ENCODE measurements at places on chromosomes 7 and 10.
A peak's percentile ranks its signal among the peaks of the same experiment; 100 is the strongest.

DNA sequence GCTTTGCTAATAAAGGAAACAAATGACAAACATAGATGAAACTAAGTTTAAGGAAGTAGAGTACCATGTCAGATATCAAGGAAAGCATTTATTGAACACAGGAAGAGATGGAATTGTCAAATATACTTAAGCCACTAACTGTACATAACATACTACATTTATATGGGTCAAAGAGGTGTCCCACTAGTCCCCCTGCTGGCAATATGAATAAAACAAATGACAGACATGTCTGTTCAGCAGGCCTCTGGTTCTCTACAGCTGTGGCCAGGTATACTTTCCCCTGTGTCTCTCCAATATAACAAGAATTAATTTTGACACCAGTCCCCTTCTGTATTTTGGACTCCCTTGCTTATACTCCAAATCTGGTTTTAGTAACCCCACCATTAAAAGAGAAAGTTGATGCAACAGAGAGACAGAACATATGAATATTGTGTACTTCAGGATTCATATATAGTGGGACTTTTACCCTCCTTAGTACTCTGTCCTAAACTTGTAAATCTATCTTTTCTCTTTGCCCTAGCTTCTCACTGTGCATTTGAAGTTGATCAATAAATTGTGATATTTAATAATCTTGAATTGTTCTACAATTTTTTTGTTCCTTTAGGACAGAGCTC lies 42.9 kb downstream of the CD36 start:
- no peak for DNase-seq

- DNase-seq: peak; percentile 30
These were observed 189.9 kb upstream of the ADO start for GRCh38 chr10:62614389-62615157.

- DNase-seq: no peak
These were observed 150.7 kb upstream of the KLF14 start for GRCh38 chr7:130884437-130885417.

GRCh38 chr7:84612981-84613681 lies 418.5 kb upstream of the SEMA3A start:
- DNase-seq: no peak

- DNase-seq: no peak
These were observed 173.6 kb downstream of the ARHGAP12 start for GRCh38 chr10:31754803-31755624.

DNA sequence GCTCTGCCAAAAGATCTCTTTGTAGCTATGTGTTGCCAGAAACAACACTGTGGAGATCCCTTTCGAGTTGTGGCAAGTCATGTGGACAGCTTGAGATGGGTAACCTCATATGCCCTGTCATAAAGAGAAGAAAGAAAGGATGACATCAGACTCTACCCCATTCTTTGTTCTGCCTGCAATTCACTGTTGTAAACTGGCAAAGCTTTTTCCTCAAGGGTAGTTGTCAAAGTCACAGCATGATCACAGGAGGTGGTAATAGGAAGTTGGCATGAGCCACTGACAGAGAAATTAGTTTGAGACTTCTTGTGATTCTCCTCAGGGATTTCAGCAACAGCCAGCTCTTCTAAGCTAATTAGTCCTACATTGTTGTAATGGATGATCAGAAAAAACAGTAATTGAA lies 19.4 kb upstream of the MINDY3 start:
- DNase-seq: no peak

- no peak for DNase-seq
These were observed 173.4 kb downstream of the CACNB2 start for GRCh38 chr10:18313626-18314025.

- DNase-seq: peak; percentile 61
These were observed 1.4 kb downstream of the TRA2A start for GRCh38 chr7:23530405-23530804.

GRCh38 chr7:473211-473734 lies 46.4 kb downstream of the PDGFA start:
- DNase-seq: no peak

- DNase-seq: no peak
These were observed 332.1 kb upstream of the MAGI2 start for GRCh38 chr7:79785556-79785955.

GRCh38 chr7:121279822-121280221 lies 49.0 kb upstream of the WNT16 start:
- no peak for DNase-seq

GRCh38 chr7:103686763-103687162 lies 240.8 kb upstream of the SLC26A5 start:
- DNase-seq: no peak

DNA sequence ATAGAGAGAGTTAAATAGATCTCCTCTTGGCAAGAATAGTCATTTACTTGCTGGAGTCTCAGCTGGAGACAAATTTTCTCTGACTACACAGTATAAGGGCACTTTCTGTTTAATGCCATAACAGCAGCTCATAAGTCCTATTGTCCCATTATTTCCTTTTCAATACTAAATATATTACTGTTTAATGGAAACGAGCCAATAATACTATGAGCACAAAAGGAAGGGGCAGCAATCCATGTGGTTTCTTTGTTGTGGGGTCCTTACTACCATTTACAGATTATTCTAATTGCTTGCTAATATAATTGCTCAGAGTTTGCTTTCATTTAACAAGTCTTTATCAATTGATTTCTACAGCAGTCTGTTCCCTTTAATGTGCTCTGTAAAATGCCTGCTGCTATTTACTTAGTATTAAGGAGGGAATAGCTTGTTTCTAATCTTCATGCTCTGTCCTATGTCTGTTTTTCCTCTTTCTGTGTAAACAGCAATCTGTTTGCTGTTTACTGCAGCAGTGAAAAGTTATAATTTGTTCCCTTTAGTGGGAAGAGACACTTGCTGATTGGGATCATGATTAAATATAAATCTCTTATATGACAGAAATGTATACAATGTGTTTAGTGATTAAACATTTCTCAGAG lies 296.2 kb upstream of the SMIM30 start:
- no peak for DNase-seq

- DNase-seq: no peak
These were observed 199.9 kb upstream of the PLXNA4 start for GRCh38 chr7:132776048-132776620.

DNA sequence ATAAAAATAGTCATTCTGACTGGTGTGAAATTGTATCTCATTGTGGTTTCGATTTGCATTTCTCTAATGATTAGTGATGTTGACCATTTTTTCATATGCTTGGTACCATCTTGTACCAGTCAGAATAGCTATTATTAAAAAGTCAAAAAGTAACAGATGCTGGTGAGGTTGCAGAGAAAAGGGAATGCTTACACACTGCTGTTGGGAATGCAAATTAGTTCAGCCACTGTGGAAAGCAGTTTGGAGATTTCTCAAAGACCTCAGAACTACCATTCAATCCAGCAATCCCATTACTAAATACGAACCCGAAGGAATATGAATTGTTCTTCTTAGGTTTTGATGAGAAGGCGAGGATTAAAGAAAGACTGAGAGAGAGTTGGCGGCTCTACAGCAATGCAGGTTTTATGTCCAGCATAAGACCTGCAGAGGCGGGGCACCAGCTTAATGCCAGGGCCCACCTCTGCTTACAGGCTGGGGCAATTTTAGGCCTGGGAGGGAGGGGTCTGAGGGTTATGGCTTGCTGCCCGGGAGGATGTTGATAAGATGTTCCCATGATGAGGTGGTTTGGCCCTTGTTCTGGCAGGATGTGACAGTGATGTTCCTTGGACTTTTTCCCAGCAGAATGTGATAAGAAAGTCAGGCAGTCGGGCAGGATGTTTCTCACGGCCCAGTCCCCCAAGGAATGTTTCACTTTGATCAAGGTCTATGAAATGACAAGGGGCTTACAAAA lies 74.4 kb downstream of the MEST start:
- DNase-seq: no peak

- no peak for DNase-seq
These were observed 97.1 kb downstream of the CREB5 start for GRCh38 chr7:28509251-28510025.

GRCh38 chr10:130767116-130767730 lies 544.3 kb downstream of the TCERG1L start:
- no peak for DNase-seq

- no peak for DNase-seq
These were observed 4.8 kb downstream of the DNMBP start for GRCh38 chr10:100004805-100005510.

GRCh38 chr7:90645784-90646183 lies 49.7 kb downstream of the CDK14 start:
- DNase-seq: no peak

DNA sequence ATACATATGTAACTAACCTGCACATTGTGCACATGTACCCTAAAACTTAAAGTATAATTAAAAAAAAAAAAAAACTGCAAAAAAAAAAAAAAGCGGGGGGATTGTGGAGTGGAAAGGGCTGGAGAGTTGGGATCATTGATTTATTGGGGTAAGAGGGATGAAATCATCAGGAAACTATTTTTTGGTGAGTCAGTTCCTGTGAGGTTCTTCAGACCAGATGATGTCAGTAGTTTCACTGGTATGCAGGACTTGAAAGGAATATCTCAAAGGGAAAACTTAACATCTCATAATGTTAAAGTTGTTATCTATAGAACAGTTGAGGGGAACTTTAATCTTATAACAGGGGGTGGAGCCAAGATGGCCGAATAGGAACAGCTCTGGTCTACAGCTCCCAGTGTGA lies 32.6 kb upstream of the TECTB start:
- DNase-seq: no peak

GRCh38 chr7:31705377-31705776 lies 18.4 kb downstream of the PPP1R17 start:
- no peak for DNase-seq

- DNase-seq: no peak
These were observed 39.9 kb downstream of the TAX1BP1 start for GRCh38 chr7:27779873-27780272.

DNA sequence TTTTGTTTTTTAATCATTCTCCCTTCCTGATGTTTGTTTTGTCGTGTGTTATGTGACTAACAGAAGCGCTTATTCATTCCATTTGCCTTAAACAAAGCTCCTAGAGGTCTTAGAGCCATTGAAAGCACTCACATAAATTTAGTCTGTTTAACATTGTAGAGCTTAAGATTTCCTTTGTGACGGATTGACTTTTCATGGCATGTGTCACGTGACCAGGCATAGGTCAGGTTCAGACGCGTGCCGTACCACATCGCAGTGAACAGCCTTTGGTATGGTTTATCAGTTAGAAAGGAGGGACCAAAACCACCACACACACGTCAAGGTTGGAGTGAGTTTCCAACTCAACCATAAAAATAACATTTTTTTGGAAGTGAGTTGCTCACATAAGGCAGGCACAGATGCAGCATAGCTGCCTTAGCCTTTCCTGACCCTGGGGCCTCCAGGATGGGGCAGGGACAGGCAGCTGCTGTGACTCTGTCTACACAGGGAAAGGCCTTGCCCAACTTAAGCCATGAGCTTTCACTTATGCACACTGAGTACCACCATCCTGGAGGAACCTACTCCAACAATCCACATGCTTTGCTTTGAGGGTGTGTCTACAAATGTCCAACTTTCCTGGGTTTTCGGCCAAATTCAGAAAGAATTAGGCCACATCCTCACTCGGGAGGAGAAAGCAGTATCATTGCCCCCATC lies 55.5 kb downstream of the WDFY4 start:
- DNase-seq: no peak

DNA sequence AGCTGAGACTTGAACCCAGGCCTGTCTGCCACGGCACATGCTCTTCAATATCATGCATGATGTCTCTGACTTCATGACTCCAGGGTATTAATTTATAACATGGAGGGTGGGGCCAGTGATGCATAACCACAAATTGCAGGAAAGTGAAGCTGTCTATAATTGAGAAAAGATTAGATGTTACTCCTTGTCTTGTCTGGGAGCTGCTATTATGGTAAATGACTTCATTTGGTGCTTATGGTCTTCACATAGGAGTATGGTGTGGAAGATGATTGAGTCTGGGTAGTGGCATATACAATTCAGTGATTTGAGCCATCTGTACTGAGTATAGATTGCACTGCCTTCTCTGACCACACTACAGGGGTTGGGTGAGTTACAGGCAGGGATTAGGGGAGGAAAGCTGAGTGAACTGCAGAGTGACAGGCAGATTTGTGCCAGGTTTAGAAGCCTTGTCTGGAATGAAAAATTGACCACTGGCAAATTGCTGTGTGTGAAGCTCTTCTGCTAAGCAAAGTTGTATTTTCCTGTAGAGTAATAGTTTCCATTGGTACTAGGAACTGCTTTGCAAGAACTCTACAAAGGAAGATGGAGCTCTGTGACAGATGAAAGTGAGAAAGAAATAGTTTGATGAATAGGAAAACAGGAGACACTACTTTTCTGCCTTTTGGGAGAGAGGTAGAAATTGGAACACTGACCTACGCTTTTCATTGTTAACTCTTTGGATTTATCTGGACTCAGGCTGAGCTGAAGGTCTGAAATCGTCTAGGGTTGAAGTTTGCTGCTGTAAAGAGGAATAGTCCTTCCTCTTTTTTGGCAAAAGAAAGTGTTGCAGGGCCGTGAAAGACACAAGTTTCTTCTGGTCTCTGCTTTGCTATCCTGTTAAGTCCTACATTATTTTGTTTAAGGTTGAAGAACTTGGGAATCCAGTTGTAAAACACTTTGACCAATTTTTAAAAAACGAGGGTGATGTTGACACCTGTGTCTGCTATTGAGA lies 2.7 kb downstream of the SND1 start:
- no peak for DNase-seq

DNA sequence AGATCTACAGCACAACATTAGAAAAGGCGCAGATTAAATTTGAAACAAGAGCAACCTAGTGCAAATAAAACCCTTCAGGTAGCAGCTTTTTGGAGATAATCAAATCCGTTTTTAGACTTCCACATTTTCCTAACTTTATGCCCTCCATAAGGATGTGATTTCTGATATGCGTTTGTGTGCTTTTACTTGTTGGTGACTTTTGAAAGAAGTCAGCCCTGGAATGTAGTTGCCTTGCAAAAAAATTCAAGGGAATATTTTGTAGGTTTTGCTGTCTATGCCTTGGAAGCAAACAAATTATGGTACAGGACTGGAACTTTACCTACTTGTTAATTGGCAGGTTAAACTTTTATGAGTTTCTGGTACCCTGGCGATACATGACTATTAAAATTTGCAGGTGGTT lies 86.7 kb upstream of the HDAC9 start:
- DNase-seq: no peak

GRCh38 chr10:118102121-118102520 lies 55.4 kb upstream of the RAB11FIP2 start:
- DNase-seq: no peak

DNA sequence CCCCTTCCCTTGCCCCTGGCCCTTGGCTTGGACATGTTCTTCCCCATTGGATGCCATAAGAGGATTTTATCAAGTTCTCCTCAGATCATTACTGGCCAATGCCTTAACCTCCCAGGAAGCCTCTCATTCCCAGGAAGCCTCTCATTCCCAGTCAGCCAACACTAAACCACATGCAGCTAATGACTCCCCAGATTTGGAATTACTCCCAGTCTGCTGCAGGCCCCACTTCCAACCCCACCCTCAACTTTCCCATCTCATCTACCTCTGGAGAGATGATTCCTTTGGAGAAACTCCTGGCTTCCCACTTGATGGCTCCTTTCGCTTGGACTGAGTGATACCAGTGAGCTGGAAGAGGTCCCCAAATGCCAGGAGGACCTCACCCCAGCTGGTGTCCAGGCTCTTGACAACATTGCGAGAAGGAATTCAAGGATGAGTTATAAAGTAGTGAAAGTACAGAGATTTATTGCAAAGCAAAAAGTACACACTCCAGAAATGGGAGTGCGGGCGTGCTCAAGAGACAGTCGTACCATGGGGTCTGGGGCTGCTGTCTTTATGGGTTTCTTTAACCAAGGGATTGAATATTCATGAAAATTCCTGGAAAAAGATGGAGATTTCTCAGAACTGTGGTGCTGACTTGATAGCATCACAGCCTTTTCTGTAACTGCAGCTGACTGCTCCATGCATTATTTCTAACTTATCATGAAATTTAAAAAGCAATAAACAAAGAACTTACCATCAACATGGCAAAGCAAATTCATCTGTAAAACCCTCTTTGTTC lies 117.2 kb upstream of the ADCY1 start:
- no peak for DNase-seq
